ENCODE measurements at places on chromosomes 2 and 18.

DNA sequence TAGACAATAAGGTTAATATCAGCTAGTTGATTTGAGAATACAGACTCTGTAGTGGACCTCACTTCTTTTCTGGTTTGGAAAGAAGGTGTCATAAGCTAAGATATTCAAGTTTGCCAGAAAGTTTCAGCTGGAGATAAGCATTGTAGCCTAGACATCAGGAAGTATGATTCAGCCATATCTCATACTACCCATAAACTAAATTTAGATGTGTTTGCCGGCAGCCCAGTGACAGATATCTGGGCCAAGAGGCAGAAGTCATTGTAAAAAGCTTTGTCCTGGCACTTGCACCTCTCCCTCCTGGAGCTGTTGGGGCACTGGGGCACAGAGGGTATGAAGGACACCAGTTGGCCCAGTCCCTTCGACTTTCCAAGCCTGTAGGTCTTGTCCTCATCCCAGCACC, 128.0 kb downstream of the EPHA4 start:
- peak; percentile 83 for DNase-seq

DNA sequence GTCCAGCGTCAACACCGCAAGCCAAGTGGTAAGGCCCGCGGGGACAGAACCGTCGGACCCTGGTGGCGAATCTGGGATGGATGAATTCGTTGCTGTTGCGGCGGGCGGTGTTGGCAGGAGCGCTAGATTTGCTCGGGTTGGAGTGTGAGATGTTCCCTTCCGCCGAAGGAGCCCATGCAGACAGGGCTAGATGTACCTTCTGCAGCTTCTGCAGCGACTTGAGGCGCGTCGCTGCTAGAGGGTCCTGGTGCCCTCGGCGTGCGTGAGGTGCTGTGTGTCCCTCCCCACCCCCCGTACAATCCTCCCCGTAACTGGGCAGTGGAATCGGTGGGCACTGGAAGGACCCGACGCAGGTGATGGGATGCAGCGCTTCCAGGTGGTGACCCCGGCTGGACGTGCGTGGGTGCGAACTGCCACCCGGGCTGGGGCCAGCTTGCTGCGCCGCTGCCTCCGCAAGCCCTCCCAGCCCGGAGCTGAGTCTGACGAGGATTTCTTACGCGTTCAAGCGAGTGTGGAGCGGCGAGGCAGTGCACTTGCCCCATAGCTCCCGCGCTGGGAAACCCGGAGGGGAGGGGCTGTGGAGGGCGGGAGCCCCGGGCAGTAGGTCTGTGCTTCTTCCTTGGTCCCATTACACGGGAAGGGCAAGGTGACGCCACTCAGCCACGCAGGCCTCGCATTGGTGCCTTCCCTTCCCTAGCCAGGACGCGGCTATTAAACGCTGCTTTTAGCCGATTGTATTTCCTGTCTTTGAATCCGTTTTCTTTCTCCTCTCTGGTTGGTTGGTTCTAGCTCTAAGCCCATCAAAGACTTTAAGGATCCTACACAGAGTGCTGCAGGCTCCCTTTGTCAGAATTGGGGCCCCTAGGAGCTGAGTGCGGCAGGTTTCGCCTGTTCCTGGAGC, 34.2 kb downstream of the CHRNA1 start:
- DNase-seq, result no peak

GRCh38 chr18:75249672-75250470, 39.3 kb downstream of the TSHZ1 start:
- DNase-seq, result peak; percentile 52

- no peak for DNase-seq
These were observed 207.2 kb downstream of the RND3 start for GRCh38 chr2:150280231-150280630.

- DNase-seq, result no peak
These were observed 484.1 kb downstream of the FBXO15 start for GRCh38 chr18:73663581-73663980.

DNA sequence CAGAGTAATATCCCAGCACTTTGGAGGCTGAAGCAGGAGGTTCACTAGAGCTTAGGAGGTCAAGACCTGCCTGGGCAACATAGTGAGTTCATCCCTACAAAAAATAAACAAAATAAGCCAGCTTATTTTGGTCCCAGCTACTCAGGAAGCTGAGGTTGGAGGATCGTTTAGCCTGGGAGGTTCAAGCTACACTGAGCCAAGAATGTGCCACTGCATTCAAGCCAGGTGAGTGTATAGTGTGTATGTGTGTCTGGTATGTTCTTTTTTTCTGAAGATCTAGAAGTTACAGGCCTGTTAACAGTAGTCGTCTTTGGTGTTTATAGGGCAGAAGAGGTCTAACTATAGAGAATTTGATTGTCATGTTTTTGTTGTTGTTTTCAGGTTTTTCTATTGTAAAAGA, 40.2 kb downstream of the ZC3H15 start:
- DNase-seq, result no peak
